Stimulated activated CD8-positive, alpha-beta memory T cell treated with anti-CD3 and anti-CD28 coated beads, Interleukin-15, amount 100 ng/mL, for 4 hours (primary cell): ENCODE measurements at places on chromosomes 16 and 17.
A peak's percentile ranks its signal among the peaks of the same experiment; 100 is the strongest.

- no peak for DNase-seq
Observed at GRCh38 chr16:84029297-84030047, 13.1 kb downstream of the SLC38A8 start.

DNA sequence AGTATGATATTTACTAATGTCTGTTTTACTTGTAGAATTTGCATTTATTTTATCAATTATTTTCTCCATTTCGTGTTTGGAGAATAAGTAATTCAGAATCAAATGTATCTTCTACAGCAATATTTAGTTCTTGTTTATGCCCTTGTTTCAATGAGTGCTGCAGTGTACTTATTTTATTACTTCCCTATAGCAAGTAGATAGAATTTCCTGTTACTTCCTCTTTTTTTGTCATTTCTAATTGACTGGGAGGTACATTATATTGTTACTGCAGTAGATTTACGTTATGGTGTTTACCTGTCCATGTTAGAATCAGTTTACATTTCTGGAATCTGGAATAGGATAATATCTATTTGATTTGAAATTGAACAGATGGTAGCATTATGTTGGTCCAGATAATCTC, 71.2 kb downstream of the OMG start:
- DNase-seq: no peak

DNA sequence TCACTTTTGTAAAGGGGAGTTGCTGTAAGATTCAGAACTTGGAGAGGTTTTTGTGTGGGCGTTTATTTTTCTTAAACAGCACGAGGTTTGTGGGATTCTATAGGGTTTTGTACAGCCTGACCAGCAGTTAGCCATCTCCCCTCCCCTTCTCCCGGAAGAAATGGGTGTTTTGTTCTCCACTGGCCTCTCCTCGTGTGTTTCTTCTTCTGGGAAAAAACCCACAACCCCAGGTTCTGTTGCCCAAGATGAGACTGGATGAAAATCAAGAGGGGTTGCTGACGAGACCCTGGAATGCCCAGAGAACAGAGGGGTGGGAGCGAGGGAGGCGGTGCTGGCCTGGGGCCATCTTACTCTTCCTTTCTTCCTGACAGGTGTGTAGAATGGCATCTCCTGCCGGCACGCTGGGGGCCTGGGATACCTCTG, 186.1 kb downstream of the MSI2 start:
- no peak for DNase-seq

- DNase-seq: no peak
Observed at GRCh38 chr17:65123757-65124675, 13.2 kb upstream of the RGS9 start.

- no peak for DNase-seq
Observed at GRCh38 chr16:28859326-28859725, 4.3 kb upstream of the SH2B1 start.

DNA sequence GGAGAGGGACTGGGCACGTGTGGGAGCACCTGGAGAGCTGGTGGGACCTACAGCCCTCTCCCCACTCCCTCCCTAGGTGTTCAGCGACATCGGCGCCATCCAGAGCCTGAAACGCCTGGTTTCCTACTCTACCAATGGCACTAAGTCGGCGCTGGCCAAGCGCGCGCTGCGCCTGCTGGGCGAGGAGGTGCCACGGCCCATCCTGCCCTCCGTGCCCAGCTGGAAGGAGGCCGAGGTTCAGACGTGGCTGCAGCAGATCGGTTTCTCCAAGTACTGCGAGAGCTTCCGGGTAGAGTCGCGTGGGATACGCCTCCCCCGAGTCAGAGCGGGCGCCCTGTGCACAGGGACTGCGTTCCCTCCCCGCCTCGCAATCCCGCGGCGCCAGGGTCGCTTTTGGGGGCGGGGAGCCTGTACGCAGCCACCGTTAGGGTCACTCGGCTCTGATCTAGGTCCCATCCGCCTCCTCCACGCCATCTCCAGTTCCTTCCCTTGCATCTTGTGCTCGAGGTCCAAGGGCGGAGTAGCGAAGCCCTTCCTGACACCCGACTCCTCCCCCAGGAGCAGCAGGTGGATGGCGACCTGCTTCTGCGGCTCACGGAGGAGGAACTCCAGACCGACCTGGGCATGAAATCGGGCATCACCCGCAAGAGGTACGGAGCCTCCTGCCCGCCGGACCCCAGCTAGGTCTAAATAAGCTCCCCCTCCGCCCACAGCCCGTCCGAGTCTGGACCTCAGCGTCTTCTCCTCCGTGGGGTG, 13.0 kb downstream of the SARM1 start:
- peak; percentile 16 for DNase-seq

DNA sequence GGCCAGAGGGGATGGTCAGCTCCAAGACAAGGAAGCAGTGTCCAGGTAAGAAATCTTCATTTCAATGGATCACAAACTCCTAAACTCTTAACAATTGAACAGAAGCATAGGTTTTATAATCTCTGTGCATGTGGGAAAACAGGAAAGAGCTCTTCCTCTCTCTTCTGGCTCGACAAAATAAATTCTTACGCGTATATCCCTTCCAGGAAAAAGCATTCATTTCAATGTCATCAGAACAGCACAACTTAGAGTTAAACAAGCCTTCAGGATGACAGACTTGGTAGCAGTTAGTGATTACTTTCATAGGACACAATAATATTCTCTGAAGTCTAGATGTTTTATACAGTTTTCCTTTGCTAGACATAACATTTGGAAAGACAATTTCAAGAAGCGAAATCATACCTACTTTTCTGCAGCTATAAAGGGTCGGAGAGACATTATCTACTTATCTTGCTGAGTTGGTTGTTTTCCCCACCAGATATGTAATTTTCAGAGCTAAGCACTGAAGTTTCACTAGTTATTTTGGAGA, 19.3 kb upstream of the SLC35G3 start:
- no peak for DNase-seq

DNA sequence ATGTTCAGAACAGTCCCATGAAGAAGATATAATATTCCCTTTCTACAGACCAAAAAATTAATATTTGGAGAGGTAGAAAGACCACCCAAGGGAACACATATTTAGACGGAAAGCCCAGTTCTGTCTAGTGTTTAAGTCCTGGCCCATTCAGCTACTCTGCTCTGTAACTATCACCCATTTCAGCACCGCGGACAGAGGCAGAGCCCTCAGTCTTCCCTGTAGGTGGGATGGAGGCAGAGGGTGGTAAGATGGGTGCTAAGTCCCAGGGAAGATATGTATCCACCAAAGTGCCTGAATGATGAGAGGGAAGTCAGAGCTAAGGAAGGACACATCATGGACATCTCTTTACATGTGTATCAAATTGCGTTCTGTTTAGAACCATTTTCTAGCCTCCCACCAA, 27.8 kb upstream of the C16orf78 start:
- DNase-seq: no peak

DNA sequence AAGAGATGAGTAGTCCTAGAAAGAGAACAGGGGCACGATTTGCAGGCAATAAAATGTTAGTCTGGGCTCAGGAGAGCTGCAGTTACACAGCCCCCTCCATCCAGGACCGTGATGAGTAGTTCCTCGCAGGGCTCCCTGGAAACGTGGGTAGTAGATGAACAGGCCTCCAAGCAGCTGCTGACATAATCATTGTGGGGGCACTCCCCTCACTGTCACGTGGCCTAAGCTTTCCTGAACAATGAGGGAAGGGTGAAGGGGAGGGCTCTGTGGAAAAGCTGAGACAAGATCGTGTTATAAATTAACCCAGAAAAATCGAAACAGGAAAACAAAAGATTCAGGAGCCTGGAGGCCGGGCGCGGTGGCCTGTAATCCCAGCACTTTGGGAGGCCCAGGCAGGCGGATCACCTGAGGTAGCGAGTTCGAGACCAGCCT, 1.3 kb upstream of the PER1 start:
- no peak for DNase-seq

GRCh38 chr16:86868786-86869185, 290.4 kb downstream of the FOXL1 start:
- DNase-seq: no peak

DNA sequence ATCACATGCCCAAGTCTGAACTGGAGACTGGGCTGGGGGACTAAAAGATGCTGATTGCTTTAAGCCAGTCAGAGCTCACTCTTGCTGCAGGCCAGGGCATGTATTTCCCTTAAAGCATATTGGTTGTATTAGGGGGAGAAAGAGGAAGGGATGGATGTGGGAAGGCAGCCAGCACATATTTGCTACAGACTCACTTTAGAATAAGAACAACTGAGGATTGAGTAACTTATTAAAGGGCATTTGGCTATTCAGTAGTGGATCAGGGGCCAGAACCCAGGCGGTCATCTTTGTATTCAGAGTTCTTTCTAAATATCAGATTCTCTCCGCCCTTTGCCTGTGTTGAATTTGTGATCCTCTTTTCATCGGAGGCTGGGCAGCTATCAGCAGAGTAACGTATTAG, 231.7 kb downstream of the HAPSTR1 start:
- DNase-seq: no peak

DNA sequence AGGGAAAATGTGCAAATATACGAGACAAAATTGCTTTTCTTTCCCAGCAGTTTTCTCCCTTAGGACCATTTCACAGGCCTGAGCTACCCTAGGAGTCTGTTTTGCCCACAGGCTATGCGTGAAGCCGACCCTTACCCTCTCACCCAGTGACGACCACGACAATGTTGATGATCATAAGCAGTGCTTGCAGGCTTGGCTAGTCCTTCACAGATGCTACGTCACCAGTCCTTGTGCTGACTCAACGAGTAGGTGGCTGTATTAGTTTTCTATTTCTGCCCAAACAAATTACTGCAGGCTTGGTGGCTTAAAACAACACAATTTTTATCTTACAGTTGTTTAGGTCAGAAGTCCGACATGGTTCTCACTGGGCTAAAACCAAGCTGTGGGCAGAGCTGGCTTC, 574.6 kb upstream of the HSBP1 start:
- no peak for DNase-seq
